ENCODE measurements at places on chromosomes 1 and 21.

DNA sequence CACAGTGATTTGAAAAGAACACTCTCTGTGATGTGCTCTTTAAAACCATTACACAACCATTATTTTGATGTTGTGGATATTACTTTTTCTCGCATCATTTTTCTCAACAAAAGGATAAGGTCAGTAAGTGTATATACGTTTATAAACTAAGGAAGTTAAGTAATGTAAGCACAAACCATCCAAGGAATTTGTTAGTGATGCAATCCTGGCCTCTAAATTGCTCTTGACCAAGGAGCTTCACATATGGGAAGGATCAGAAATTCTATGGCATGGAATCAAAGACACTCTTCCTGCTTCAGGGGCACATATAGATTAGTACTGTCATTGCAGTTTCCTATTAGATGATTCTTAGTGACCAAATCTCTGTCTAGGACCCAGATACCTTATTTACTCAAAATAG lies 3.6 kb upstream of the PPP2R5A start:
- no peak for DNase-seq

GRCh38 chr1:108830119-108831008 lies 26.5 kb downstream of the AKNAD1 start:
- no peak for DNase-seq

GRCh38 chr1:181033128-181033798 lies 520 bp upstream of the MR1 start:
- DNase-seq: peak; percentile 38

GRCh38 chr1:180560200-180560867 lies 1.6 kb downstream of the OVAAL start:
- no peak for DNase-seq

DNA sequence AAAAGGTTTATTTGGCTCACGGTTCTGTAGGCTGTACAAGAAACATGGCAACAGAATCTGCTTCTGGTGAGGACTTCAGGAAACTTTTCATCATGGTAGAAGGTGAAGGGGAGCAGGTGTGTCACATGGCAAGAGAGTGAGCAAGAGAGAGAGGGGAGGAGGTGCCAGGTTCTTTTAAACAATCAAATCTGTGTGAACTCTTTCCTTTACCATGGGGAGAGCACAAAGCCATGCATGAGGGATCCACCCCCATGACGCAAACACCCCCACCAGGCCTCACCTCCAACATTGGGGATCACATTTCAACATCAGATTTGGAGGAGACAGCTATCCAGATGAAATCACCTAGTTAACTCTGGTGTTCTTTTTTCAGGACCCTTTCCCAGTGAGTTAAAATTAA lies 103.6 kb downstream of the GALNT2 start:
- no peak for DNase-seq

DNA sequence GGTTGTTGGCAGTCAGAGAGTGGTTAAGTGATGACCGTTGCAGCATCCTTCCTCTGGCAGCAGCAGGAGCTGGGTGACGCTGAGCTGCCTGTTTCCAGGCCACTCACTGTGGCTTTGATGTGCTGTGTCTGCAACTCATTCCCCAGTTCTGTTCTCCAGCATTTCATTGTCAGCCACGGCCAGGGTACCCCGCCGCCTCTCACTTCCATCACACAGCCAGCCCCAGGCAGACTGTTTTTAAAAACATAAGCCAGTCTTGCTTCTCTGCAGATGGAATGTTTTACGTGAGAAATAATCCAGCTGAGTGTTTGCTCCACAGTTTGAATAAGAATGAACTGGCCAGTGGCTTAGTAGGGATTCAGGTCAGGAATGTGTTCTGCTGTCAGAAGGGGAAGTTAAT lies 21.5 kb upstream of the ST6GALNAC3 start:
- DNase-seq: no peak

DNA sequence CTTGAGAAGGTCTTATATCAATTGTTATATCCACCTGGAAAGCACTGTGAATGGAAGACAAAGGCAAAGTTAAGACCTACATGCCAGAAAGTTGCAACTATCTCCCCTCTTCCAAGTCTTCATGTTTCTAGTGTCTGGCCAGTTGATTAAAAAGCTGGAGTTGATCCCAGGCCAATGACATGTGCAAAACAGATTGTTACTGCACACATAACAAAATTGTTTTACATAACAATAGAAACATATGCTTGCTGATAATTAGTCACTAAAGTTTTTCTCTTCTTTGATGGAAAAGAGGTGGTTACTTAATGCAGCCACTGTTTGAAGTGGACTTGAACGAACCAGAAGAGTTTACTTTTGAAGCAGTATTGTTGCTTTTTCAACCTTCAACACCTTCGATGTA lies 158.2 kb downstream of the TGFBR3 start:
- no peak for DNase-seq

- DNase-seq: no peak
These were observed 44.0 kb downstream of the OR10J1 start for GRCh38 chr1:159483501-159483900.

DNA sequence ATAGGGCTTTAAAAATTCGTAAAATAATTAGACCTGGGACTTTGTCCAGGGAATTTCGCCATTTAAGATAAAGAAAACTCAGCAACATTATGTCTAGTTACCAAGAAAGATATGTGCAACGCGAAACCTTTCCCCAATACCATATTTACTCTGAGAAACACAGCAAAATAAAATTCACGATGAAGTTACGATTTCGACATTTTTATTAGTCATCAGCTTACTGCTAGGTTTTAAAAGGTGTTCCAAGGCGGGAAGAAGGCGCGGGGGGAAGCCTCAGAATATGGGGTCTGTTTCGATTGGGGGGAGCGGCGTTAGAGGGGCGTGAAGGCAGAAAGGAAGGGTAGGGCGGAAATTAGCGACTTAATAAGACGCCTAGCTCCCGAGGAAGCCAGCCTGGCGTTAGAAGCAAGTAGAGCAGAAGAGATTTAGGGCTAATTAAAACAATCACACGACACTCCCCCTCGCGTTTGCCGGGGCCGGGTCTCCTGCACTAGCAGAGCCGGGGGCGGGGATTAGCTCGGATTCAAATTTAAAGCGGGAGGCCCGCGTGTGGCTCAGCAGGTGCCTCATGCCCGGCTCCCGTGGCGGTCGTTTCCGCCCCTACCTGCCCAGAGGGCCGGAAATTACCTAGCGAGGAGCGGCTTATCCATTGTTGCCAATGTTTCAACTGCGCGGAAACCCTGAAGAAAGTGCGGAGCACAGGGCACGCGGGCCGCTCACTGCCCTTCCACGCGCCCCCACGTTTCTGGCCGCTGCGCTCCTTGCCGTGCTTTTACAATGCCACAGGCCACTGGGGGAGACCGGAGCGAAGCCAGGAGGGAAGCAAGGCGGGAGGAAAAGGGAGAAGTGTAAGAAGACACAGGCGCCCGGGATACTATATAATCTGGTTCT lies 795 bp upstream of the POU2F1 start:
- peak; percentile 92 for DNase-seq

- DNase-seq: no peak
These were observed 44.6 kb downstream of the RCAN1 start for GRCh38 chr21:34570313-34570712.

DNA sequence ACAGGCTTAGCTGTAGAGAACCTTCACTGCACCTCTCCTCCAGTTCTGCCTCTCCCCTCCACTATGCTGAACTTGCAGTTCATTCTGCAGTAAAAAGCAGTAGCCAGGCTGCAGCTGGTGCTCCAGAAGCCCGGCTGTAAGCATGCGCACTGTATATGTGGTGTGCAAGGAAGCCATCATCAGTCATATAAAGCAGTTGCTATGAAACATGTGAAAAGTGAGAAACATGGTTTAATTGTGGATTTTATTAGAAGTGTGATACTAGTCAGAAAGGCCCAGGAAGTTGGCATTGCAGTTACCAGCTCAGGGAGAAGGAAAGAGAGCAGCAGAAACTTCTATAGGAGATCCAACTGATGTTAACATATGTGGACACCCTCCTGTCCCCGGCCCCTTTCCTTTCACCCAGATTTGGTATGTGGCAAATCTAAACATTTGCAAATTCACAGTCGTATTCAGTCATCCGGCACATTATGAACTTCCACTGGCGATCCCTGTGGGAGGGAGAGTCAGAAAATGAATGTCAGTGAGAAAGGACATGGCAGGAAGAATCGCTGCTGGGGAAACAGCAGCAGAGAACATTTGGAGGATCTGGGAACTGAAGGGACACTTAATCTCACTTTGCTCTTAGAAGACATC lies 32.8 kb downstream of the DPT start:
- DNase-seq: no peak

DNA sequence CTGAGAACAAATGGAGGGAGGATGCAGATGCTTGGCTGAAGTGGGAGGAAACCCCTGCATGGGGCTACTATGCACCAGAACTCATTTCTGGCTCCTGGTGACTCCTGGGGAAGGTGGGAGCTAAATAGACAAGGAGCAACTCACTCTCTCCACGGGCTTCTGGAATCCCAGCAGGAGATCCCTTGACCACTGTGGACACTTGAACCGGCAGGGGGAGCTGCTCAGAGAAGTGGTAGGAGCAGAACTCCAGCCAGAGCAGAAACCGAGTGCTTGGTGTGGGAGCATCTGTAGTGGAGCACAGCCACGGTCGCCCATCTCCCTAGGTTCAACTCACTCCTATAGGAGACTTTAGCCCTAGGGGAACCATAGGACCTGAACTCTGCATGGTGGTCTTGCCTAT lies 205.6 kb upstream of the GJB5 start:
- DNase-seq: peak; percentile 26

DNA sequence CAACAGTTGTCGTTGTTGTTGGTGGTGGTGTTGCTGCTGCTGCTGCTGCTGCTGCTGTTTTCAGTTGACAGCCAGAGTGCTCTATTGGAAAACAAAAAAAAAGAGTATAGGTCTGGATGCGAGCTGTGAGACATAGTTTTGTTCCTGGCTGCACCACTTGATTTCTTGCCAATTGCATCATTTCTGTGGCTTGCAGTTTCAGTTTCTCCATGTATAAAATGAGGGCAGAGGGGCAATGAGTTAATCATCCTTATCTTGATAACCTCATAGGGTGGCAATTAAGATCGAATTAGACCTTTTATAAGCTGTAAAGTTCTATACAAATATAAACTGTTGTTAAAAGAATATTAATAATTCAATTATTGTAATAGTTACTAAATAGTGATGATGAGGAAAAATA lies 156.7 kb downstream of the DMRTA2 start:
- DNase-seq: no peak

GRCh38 chr1:201838381-201838780 lies 9.4 kb downstream of the IPO9 start:
- DNase-seq: no peak

DNA sequence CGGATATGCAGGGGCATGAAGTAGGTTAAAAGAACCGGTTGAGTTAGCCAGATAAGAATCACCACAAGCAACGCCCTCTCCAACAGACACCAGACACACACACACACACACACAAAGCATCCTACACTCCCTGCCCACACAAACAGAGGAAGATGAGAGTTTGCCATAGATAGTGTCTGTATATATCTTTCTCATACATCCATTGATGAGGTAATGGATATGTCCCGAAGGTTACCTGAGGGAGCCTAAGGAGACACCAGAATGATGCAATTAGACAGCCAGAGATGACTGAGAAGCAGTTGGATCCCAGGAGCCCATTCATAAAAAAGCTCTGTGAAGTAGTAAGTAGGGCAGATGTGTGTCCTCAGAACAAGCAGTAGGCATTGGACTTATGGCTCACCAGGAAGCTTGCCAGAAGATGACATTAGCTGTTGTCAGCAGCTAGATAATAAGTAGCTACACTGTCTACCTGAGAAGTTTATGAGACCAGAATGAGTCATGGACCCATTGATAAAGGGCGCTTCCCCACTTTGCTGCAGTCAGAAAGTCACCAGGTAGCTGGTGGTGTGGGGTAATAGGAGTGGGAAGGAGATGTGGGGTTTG lies 247.0 kb downstream of the KCNT2 start:
- DNase-seq: no peak

GRCh38 chr1:40592107-40592803 lies 60.8 kb downstream of the ZNF684 start:
- no peak for DNase-seq

- DNase-seq: no peak
These were observed 15.4 kb downstream of the RIMS3 start for GRCh38 chr1:40650075-40650474.

DNA sequence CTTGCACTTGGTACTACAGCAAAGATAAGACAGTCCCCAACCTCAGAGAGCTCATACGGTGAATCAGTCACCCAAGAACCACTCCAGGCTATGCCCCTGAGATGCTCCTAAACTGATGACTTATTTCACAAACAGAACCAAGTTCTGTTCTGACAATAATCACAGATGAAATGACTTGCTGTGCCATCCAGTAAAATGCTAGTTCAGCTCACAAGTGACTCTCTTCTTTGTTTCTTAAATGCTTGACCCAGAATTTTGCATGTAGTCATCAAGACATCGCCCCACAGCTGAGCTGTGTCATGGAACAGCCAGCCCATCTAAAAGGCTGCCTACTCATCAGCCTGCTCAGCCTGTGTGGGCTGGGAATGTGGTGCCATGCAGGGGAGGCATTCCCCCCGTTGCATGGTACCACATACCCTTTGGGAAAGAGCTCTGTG lies 6.1 kb upstream of the SLC19A2 start:
- peak; percentile 42 for DNase-seq

- DNase-seq: no peak
These were observed 1.6 kb downstream of the ACAP3 start for GRCh38 chr1:1306070-1306660.

DNA sequence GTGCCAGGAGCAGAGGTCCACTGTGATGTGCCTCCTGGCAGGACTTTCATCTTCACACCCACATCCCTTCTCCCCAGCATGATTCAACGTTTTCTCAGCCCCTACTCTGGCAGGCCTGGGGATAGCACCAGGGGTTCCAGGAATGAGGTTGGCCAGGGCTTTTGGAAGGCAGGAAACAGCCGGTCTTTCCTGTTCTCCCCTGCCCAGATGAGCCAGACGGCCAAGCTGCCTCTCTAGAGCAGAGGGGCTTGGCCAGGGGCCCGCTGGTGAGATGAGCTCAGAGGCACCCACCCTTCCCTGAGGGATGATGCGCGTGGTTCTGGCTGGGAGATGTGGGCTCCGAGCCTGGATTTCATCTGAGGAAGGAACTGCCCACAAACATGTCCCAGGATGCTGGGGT lies 4.3 kb upstream of the MFAP2 start:
- no peak for DNase-seq

GRCh38 chr1:154170547-154171222 lies 15.8 kb upstream of the NUP210L start:
- DNase-seq: peak; percentile 75

DNA sequence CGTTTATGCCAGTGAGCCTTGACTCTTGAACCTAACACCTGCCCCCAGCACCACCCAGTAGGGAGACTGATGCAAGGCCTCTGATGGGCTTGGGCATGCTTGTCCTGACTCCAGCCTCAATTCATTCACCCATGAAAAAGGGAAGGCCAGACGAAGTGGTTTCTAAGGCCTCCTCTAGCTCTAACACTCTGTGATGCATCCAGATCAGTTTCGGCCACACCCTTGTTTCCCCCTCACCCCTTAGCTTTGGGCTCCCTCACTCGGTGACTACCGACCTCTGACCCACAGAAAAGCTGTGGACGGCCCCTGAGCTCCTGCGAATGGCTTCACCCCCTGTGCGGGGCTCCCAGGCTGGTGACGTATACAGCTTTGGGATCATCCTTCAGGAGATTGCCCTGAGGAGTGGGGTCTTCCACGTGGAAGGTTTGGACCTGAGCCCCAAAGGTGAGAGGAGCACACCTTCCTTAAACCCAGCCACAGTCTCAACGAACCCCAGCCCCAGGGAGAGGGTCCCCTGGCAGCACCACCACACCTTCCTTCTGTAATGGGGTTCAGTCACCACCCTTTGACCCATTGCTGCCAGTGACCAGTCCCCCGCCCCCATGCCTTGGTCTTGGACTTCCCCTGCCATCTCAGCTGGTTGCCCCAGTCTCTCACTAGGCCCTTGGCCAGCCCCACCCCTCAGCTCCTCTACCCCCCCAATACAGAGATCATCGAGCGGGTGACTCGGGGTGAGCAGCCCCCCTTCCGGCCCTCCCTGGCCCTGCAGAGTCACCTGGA lies 9.0 kb downstream of the NPR1 start:
- DNase-seq: no peak

Data from stimulated activated CD4-positive, alpha-beta T cell treated with anti-CD3 and anti-CD28 coated beads, Interleukin-2, amount 100 ng/mL, for 24 hours (primary cell).